ENCODE measurements at places on chromosomes 16 and 17. TPM values are rescaled to one million over a fixed set of nuclear protein-coding genes. Genes with fewer than 3 reads are reported as not detected.

DNA sequence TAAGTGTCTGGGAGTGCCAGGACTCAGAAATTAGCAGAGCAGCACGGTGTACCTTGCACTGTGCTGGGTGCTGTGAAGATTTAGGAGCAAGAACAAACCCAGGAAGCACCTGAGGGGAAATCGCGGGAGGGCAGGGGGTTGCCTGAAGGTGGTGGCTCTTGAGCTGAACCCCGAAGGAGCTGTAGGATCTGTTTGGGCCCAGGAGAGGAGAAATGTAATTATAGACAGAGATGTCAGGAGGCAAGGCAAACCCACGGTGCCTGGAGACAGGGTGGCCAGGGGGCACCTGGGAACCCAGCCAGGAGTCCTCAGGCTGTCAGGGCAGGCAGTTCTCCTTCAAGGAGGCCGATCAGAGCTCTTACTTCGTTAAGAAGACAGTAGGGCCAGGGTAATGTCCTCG lies 109.1 kb downstream of the C16orf78 start:
- peaks cover 15% of the 10 kb centered on the region for H3K27me3 ChIP-seq
- H3K4me3 ChIP-seq: no peak overlapping the region
- no peak overlapping the region for H3K27ac ChIP-seq
- no peak for DNase-seq
- H3K36me3 ChIP-seq: no peaks in the 10 kb centered on the region

PYY gene
- total RNA-seq: not detected

- H3K27ac ChIP-seq: peak overlapping the region; percentile 86
- no peaks in the 10 kb centered on the region for H3K36me3 ChIP-seq
- H3K4me3 ChIP-seq: no peak overlapping the region
- H3K4me1 ChIP-seq: peaks cover 51% of the 10 kb centered on the region
Measured at GRCh38 chr17:42985225-42985624, 4.9 kb downstream of the RUNDC1 start.

- peaks cover 18% of the 10 kb centered on the region for H3K4me1 ChIP-seq
- no peaks in the 10 kb centered on the region for H3K36me3 ChIP-seq
- H3K27ac ChIP-seq: peak within 1 kb of the TSS; percentile 79
- peak; percentile 98 for DNase-seq
- H3K4me3 ChIP-seq: peak within 1 kb of the TSS; percentile 74
- no peaks in the 10 kb centered on the region for H3K27me3 ChIP-seq
Measured at GRCh38 chr17:38729886-38730525, at the start of gene CISD3. CISD3 (plus strand) TSS chr17:38730341; CDS start chr17:38730359, 18 bp downstream.

GRCh38 chr17:49230636-49231562 lies at the start of gene PHOSPHO1:
PHOSPHO1 (minus strand) TSS chr17:49230787; CDS start chr17:49226691, 4,096 bp downstream.
- peak within 1 kb of the TSS; percentile 65 for H3K4me3 ChIP-seq
- peaks cover 39% of the 10 kb centered on the region for H3K4me1 ChIP-seq
- peak within 1 kb of the TSS; percentile 76 for H3K27ac ChIP-seq
- peak; percentile 95 for DNase-seq

- peak; percentile 82 for DNase-seq
- peak overlapping the region; percentile 90 for H3K27ac ChIP-seq
- peaks cover 68% of the 10 kb centered on the region for H3K4me1 ChIP-seq
- no peaks in the 10 kb centered on the region for H3K27me3 ChIP-seq
Measured at GRCh38 chr16:67530013-67530939, 1.6 kb downstream of the RIPOR1 start.

DNA sequence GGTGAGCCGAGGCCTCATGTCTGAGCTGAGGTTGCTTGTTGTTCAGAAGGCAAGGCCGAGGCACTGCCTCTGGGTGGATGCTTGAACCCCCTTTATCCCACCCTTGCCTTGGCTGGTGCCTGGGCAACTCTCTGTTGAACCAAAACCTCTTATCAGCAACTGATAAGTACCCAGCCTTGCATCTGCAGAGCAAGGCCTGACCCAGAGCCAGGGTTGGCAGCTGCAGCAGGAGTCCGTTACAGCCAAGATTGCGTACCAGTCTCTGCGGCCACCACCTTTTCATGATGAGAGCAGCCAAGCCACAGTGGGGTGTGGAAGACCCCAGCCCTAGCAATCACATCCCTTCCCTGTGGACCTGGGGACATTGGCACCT lies 118.3 kb downstream of the RAB11FIP4 start:
- H3K27ac ChIP-seq: no peak overlapping the region
- H3K27me3 ChIP-seq: no peaks in the 10 kb centered on the region
- peaks cover 21% of the 10 kb centered on the region for H3K4me1 ChIP-seq
- DNase-seq: no peak
- no peaks in the 10 kb centered on the region for H3K36me3 ChIP-seq

- H3K27me3 ChIP-seq: no peaks in the 10 kb centered on the region
- no peaks in the 10 kb centered on the region for H3K36me3 ChIP-seq
- H3K4me3 ChIP-seq: peak overlapping the region; percentile 85
- peaks cover 13% of the 10 kb centered on the region for H3K4me1 ChIP-seq
- DNase-seq: no peak
Measured at GRCh38 chr16:11915114-11915643, 577 bp downstream of the GSPT1 start.

ABCC12 gene
- not detected for total RNA-seq

- peaks cover 4% of the 10 kb centered on the region for H3K4me1 ChIP-seq
Measured at GRCh38 chr16:19437280-19437679, 19.6 kb downstream of the TMC5 start.

FAM234A gene
- total RNA-seq: 63.5 TPM

DNA sequence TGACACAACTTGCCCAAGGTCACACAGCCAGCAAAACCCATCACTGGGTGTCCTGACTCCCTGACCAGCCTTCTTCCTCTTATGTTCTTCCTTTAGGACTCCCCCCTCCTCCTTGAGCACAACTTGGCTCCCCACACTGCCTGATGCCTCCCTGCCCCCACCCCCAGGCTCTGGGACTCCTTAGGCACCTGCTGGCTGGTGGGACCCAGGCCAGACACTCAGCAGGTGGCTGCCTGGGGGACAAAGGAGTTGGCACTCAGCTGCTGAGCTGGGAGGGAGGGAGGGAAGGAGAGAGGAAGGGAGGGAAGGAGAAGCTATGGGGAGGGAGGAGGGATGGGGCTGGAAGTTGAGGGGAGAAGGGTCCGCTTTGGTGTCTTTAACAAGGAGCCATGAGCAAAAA lies 8.0 kb downstream of the SEZ6 start:
- H3K4me3 ChIP-seq: no peak overlapping the region
- H3K27me3 ChIP-seq: peaks cover 64% of the 10 kb centered on the region
- DNase-seq: no peak
- H3K36me3 ChIP-seq: no peaks in the 10 kb centered on the region

DNA sequence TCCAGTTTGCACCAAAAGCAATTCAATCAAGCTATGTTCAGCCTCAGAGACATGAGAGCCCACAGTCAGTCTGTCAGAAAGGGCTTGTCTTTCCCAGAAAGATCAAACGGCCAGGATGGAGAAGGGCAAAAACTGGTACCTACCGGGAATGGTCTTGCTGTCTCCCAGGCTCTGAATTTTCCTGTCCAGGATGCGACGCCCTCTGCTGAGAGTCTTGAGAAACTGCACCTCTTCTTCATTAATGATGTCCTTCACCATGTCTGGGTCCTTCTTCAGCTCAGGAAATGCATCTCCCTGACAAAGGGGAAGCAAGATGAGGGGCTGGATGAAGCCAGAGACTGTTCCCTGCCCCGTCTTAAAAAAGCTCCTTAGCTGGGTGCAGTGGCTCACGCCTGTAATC lies 15.8 kb upstream of the EXOSC6 start:
- DNase-seq: no peak
- H3K27ac ChIP-seq: no peak overlapping the region
- H3K36me3 ChIP-seq: peaks cover 5% of the 10 kb centered on the region
- H3K4me1 ChIP-seq: no peaks in the 10 kb centered on the region
- H3K27me3 ChIP-seq: no peaks in the 10 kb centered on the region
- no peak overlapping the region for H3K4me3 ChIP-seq

All from left lung (tissue), 14 donors.